ENCODE measurements at places on chromosomes 12 and 14.

DNA sequence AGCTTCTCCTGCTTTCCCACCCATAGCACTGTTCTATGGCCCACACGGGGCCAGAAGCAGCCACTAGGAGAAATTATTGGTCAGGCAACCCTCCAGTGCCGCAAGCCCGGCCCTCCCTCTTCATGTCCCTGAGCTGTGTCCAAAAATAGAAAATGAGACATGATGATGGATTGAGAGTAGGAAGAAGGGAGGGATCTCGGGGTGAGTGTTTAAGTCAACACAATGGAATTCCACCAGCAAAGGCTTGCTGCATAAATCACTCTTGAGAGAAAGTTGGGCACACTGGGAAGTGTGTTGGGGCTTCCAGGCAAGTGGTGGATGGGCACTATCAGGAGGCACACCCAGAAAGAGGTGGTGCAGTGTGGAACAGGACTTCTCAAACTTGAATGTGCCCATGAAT lies 94.2 kb downstream of the LLPH start:
- no peak for DNase-seq

GRCh38 chr12:1277905-1278304 lies 286.9 kb downstream of the ERC1 start:
- no peak for DNase-seq

DNA sequence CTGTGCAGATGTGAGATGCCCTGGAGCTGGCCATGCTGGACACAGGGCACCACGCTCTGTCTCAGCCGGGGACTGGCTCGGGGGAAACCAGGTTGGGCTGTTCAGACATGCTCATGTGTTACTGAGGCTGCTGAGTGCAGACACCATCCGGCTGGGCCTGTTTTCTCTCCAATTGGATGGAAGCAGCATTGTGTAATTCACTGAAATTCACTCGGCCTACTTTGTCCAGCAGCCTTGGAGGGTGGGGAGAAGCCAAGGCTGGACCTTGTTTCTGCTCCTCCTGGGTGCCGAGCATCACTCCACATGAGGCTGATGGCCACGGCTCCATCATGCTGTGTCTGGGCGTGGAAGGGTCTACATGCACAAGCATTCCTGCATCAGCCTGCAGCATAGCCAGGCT lies 130.7 kb downstream of the SMOC1 start:
- no peak for DNase-seq

- DNase-seq: no peak
These were observed 1149.5 kb downstream of the BCL11B start for GRCh38 chr14:98122527-98122926.

DNA sequence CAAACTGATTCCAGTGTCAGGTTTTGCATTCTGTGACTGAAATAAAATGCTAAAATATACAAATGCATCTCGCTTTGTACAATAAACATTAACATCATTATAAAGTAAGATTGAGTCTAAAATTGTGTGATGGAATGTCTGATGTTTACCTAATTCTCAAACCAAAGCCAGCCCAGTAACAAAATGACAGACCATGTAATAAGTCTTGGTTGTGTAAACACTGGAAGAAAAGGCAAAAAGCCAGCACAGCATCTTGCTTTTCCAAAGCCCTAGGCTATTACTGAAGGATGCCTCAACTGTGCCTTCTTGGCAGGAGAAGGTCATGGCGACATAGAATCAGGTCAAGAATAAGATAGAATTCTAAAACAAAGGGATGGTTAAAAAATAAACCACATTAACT lies 169.6 kb downstream of the EGLN3 start:
- DNase-seq: no peak

GRCh38 chr12:55470088-55470829 lies at the start of gene OR6C70:
TSS of gene OR6C70 (minus strand) at chr12:55470138. CDS start at chr12:55470138, 0 bp downstream.
- no peak for DNase-seq

Data from activated T-helper 1 cell treated with Interleukin-2 at 50 U/mL for 16 hours (primary cell).